ENCODE measurements at places on chromosomes 1 and 21. TPM values are rescaled to one million over a fixed set of nuclear protein-coding genes. Genes with fewer than 3 reads are reported as not detected.

- DNase-seq, result no peak
Measured at GRCh38 chr1:153509729-153510354, 25.9 kb downstream of the S100A6 start.

- no peak for DNase-seq
Measured at GRCh38 chr1:237227476-237227875, 185.5 kb downstream of the RYR2 start.

DNA sequence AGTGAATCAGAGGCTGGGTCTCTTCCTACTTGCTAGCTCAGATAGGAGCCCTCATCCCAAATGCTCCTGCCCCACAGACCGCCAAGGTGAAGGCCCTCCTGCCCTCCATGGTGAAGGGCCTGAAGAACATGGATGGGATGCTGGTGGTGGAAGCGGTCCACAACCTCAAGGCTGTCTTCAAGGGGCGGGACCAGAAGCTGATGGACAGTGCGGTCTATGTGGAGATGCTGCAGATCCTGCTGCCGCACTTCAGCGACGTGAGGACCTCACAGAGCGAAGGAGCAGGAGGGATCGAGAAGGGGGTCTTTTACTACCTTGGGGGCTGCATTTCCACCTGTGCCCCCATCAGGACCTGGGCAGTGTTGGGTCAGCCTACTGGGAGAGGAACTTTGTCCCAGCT, 14.6 kb upstream of the TTC4 start:
- DNase-seq, result no peak

GRCh38 chr1:3470650-3471355, 16.3 kb downstream of the ARHGEF16 start:
- DNase-seq, result no peak

GRCh38 chr21:35057428-35057827, 8.3 kb upstream of the RUNX1 start:
- no peak for DNase-seq

DNA sequence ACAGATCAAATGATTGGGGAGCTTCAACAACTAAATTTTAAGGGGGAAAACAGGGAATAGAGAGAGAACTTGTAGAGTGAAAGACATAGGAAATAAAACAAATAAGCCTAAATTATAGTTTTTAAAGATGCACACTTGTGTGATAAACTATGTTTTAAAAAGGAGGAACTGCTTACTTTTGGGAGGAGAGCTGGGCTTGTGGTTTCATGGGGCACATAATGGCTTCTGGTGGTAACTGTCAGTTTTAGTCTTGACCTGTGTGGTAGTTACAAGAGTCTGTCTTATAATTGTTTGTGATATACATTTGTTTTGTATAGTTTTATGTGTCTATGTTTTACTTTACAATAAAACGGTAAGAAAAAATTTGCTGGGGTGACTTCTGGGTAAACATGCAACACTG, 165.3 kb downstream of the COL24A1 start:
- DNase-seq, result no peak

Gene ERO1B
- polyA plus RNA-seq, result 1.1 TPM

Gene TBX15
- not detected for polyA plus RNA-seq

Gene RAP1GAP
- 0.14 TPM for polyA plus RNA-seq
